Right lung (tissue), 10 donors: ENCODE measurements at places on chromosomes 1 and 21. TPM values are rescaled to one million over a fixed set of nuclear protein-coding genes. Genes with fewer than 3 reads are reported as not detected.

DNA sequence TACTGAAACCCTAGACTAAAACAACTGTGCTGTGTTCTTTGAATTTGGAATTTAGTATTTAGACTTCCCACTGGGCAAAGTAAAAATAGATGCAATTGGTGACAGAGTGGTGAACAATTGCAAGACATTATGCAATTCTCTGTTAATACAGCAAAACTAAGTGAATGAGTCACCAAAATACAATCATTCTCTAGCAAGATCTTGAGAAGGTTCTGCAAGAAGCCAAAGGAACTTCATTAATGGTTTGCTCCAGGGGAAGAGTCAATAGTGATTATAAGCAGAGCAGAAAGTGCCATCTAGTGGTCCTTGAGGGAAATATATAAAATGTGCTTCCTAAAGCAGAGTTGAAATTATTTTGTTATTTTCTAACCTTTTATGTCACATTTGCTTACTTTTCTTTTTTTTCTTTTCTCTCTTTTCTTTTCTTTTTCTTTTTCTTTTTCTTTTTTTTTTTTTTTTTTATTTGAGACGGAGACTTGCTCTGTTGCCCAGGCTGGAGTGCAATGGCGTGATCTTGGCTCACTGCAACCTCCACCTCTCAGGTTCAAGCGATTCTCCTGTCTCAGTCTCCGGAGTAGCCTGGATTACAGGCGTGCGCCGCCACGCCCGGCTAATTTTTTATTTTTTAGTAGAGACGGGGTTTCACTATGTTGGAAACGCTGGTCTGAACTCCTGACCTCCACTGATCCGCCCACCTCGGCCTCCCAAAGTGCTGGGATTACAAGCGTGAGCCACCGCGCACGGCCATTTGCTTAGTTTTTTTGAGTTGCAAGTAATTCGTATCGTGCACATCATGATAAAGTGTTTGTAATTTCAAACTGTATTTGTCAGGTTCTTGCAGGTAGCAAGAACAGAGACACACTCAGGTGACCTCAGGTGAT lies 99.2 kb downstream of the CTH start:
- peak; percentile 46 for DNase-seq

DNA sequence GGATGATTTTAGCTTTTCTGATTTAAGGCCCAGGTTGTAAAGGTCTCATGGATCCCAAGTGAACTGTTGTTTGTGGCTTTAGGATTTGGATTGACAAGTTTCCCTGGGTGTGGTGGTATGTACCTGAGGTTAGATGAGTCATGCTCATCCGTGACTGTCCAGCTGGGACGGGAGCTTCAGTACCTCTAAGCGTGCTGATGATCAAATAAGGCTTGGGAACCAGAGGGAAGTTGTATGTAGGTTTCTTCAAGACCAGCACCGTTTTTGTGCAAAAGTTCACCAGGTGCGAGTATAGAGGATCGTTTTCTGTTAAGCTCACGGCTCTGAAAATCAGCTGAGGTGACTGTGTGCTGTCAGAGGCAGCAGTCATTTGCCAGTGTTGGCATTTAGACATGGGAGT lies 19.8 kb downstream of the PLA2G2E start:
- DNase-seq, result no peak

TDRD5 gene
- polyA plus RNA-seq, result 0.41 TPM

GRCh38 chr1:246394121-246394520 lies 113.0 kb downstream of the SMYD3 start:
- DNase-seq, result no peak

NR1I3 gene
- 0.85 TPM for polyA plus RNA-seq

GRCh38 chr1:29243871-29244200 lies 7.5 kb downstream of the PTPRU start:
- no peak for DNase-seq

DNA sequence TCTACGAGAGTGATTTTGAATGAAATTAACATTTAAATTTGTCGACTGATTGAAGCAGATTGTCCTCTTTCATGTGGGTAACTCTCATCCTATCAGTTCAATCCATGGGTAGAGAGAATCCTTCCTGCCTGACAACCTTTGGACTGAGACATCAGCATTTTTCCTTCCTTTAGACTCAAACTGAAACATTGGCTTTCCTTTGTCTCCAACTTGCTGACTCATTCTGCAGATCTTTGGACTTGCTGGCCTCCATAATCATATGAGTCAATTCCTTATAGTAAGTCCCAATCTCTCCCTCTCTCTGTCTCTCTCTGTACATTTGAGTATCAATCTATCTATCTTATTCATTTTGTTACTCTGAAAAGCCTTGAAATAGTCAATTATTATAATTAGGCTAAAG lies 416.7 kb downstream of the LRRIQ3 start:
- DNase-seq, result no peak

- no peak for DNase-seq
Observed at GRCh38 chr1:72023063-72023930, 259.0 kb downstream of the NEGR1 start.

KRTAP7-1 gene
- polyA plus RNA-seq, result not detected

DNA sequence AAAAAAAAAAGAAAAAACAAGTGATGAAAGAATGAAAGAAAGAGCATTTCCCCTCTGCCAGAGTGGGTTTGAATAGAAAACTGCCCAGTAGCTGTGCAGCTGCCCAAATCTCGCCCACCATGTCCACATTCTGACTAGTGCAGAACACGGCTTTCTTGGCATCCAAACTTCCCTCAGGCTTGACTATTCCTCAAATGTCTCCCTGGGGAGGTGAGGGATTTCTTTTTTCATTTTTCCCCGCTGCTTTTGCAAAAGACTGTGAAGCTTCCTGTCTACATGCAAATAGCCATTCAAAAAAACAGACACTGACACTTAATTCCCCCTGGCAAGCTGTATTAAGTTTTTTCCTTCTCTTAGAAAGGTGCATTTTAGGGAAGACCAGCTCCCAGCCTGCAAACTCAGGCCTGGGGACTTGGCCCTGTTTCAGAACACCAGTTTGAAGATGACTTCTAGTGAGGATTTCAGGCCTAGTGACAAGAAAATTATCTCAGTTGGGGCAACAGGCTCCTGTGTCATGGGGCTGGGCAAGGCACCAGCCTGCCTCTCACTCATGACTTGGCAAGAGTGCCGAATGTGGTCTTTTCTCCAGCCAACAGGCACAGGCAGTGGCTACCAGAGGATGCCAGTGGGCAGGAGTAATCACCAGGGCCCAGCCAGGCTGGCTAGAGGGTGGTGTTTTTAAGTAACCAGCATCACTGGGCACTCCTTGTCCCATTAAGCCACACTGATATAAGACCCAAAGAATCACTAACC lies 178.1 kb upstream of the NFIA start:
- no peak for DNase-seq

VAMP3 gene
- 142 TPM for polyA plus RNA-seq

- DNase-seq, result no peak
Observed at GRCh38 chr1:44290250-44291094, 64.6 kb downstream of the ERI3 start.

GRCh38 chr21:41564871-41565274 lies 56.9 kb upstream of the TMPRSS2 start:
- no peak for DNase-seq
